ENCODE measurements at places on chromosomes 7 and 10.

DNA sequence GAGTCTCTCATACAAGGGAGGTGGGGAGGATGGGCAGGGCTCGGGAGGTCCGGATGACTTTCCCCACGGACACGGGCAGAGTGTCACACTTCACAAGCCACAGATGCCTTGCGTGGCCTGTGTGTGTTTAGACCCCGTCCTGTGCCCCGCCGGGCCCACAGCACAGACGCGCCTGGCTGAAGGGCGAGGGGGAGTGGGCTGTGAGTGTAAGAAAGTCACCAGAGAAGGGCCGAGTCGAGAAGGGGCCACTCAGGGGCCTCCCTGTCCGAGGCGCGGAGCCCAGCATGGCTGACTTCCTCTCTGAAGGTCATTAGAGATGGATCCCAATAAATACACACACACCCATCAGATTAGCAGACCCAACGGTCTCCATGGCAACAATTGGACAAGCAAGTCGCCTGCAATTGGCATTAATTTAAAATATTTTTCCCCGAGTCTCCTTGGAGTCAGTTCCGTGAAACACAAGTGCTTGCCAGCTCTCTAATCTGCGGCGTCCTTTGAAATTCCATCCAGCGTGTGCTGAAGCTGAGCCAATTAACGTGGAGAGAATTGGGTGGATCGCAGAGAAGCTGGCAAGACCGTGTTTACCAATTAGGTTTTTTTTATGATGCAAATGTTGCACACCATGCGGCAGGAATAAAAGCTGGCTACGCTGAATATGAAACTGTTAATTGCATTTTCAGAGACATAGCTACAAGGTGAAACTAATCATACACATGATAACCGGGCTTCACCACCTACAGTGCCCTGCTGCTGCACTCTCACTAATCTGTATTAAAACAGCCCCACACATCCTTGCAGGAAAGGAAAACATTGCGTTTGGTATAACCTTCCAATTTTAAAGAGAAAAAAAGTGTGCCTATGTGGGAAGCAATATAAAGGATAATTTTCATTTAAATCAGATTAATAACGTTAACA, 571.2 kb downstream of the PTPRN2 start:
- DNase-seq: no peak

- DNase-seq: no peak
Observed at GRCh38 chr10:129104266-129105045, 362.6 kb upstream of the MGMT start.

GRCh38 chr7:145957160-145957890, 159.3 kb upstream of the CNTNAP2 start:
- no peak for DNase-seq

DNA sequence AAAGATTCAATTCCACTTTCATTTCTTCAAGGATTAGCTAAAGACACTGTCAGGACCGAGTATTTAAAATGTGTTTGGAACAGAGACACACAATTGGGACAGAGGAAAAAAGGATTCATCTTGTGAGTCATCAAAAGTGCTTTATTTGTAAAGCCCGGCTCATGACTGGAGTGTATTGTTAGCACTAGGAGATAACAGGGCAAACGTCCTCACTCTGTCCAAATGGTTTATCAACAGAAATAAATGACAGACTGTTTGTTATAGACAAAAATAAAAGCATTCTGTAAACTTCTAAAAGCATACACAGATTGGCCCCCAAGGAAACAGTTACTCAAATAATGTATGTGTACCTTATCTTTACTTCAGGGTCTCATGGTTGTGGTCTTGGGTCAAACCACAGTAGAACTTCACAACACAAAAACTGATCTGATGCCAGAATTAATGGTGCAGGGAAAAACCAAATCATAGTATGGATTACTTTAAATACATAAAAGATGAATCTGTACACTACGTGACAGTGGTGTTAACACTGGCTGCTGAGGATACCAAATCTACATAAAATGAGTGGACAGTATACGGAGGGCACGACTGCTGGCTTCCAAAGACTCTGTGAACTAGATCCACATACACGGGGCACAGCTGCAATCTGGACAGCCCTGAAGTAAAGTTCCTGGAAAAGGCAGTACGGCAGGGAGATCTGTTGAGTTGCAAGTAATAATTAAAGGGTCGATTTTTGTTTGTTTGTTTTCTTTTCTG, 179.4 kb downstream of the PIP4K2A start:
- no peak for DNase-seq

DNA sequence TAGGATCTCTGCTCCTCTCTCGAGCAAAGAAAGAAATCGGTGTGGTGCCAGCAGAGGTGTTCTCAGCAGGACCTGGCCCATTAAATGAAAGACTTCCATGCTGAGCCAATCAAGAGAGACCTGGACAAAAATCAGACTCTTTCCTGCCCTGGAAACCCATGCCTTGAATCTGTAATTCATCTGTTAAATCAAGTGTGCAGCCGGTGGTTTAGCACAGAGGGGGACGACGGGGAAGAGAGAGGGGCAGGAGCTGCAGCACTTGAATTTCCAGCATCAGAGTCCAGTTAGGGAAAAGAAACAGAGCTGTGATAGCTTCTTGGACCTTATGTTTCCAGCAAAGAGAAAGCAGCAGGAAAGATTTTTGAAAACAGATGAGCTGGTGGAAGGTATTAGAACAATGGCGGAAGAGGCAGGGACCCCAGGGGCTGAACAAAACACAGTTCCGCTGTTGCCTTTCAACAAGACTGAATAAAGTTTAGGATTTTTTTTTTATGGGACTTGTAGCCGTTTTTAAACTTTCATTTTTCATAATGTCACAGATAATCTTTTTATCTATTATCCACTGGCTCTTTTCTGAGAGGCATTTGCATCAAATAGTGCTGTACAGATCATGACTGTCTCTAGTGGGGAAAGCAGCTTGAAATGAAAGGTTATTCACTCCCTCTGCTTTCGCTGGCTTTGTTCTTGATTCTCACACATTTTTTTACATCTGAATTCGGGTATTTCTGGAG, 543.6 kb upstream of the GALNT17 start:
- no peak for DNase-seq

- DNase-seq: peak; percentile 59
Observed at GRCh38 chr10:48555310-48556042, 49.4 kb downstream of the ARHGAP22 start.

DNA sequence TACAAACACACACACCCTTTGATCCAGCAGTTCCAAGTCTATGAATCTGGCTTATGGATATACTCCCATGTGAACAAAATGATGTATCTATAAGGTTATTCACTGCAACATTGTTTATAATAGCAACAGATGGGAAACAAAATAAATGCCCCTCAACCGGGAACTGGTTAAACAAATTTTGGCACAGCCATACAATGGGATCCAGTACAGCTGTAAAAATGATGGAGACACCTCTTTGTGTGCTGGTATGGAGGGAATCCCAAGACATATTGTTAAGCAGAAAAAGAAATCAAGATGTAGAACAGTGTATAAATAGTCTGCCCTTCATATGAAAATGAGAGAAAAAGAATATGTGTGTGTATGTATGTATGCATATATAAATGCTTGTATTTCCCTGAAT, 155.5 kb downstream of the SNX10 start:
- no peak for DNase-seq

- DNase-seq: no peak
Observed at GRCh38 chr10:60212195-60212594, 177.5 kb downstream of the ANK3 start.

DNA sequence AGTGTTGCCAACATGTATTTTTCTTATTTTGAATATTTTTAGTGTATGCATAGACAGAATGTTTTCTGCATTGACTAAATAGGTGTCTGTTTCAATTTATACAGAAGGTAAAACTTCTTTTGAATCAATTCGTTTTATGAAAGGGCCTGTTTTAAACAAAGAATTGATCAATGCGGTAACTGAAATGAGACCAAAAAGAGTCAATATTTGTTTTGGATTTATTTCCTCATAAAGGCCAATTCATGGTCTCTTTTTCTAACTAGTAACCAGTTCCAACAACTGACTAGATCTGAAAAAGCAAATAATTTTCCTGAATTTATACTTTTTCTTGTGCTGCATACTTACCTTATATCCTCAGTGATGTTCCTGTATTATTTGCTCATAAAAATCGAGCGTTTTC, 320.5 kb downstream of the DGKB start:
- DNase-seq: no peak

- DNase-seq: peak; percentile 75
Observed at GRCh38 chr7:471866-472639, 47.6 kb downstream of the PDGFA start.

DNA sequence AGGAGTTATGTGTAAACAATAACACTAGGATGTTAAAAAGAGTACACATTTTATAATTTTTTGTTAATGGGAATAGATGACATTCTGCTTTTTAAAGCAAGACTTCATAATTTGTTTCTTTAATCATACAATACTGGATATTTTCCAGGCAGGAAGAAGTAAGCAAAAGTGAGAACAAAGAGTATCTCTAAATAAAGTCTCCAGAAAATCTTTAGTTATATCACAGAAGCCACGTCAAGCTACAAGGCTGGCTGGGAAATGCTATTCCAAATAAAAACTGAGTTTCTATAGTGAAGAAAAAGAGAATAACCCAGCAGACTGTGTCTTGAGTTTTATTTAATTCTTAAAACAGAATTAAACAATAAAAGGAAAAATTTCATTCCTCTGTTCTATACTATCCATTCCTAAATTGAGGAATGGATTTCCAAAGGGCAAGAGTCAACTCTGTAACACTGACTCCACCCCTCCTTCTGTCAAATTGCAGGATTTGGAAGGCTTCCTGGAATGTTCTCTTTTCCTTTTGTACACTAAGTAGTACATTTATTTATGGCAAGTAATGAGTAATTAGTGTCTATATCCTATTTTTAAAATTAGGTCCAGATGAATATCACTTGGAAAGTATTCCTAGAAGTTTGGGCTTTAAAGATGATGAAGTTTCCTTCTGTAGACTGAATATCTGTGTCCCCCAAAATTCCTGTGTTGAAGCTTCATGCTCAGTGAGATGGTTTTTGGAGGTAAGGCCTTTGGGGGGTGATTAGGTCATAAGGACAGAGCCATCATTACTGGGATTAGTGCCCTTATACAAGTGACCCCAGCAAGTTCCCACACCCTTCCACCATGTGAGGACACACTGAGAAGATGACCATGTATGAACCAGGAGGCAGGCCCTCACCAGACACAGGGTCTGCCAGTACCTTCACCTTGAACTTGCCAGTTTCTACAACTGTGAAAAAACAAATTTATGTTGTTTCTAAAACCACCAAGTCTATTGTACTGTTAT, 290.9 kb downstream of the CRPPA start:
- DNase-seq: no peak

DNA sequence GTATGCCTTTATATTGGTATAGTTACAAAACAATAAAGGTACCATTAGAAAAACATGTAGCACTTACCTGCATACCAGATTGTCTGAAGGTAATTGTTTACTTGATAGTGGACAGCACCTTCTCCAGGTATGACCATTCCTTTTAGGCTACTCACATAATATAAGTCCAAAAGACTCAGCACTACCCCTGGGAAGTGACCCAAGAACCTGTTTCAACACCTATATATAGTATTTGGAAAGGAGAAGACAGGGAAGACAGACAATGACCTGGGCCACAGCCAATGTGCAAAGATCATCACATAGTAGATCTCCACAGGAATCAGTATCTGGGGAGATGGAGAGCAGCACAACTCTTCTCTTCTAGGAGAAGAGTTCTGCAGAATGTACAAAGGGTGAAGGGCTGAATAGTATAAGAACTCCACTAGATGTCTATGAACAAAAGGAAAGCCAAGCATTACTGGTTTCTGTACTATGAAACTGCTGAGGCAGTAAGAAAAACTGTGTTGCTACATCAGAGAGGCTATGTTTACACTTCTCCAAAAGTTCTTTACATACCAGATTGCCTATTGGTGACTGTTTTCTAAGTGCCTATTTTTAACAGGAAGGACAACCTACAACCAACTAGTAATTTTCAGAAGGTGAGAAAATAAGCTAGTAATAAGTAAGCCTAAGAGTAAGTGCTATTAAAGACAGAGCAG, 159.2 kb downstream of the BTAF1 start:
- DNase-seq: no peak

GRCh38 chr10:98100476-98100875, 34.0 kb upstream of the R3HCC1L start:
- no peak for DNase-seq

DNA sequence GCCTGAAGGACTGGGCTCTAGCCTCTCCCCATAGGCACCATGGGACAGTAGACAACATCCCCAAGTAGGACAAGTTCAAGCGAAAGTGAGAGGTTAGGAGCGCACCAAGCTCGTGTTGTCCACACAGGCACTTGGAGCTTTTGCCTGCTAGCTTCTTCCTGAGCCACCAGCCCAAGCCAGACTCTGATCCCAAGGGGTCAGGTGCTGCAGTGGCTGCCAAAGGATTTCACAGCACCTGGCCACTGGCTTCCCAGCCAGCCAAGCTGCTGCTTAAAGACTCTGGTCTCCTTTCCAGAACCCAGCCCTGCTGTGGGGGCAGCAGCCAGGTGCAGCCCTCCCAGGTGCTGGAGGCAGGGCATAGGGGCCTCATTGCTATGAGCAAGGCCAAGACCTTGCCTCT, 33.0 kb upstream of the UNC5B start:
- no peak for DNase-seq

- DNase-seq: no peak
Observed at GRCh38 chr7:4181446-4181845, 500.6 kb upstream of the FOXK1 start.

DNA sequence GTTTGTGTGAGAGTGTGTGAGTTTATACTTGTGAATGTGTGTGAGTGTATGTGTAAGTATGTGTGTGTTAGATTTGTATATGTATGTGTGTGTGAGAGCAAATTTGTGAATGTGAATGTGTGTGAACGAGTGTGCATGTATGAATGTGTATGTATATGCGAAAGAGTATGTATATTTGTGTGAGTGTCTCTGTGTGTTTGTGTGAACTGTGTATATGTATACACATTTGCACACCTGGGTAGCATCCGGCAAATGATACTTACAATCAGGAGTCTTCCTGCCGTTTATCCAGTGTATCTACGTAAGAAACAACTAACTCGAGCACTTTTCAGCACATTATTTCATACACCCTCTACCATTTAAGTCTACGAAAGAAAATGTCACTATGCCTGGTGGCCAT, 487.4 kb downstream of the TNS3 start:
- DNase-seq: no peak

- no peak for DNase-seq
Observed at GRCh38 chr10:95833042-95833610, 74.6 kb upstream of the CC2D2B start.

GRCh38 chr10:128215733-128216132, 89.5 kb upstream of the MKI67 start:
- DNase-seq: no peak

- DNase-seq: no peak
Observed at GRCh38 chr7:105806592-105807447, 69.6 kb downstream of the ATXN7L1 start.
